ENCODE measurements at places on chromosomes 3 and 15.

GRCh38 chr3:10774129-10774670 is 41.8 kb upstream of the SLC6A11 start:
- DNase-seq, result no peak

- no peak for DNase-seq
Observed at GRCh38 chr15:65346856-65347598, 30.8 kb downstream of the IGDCC3 start.

DNA sequence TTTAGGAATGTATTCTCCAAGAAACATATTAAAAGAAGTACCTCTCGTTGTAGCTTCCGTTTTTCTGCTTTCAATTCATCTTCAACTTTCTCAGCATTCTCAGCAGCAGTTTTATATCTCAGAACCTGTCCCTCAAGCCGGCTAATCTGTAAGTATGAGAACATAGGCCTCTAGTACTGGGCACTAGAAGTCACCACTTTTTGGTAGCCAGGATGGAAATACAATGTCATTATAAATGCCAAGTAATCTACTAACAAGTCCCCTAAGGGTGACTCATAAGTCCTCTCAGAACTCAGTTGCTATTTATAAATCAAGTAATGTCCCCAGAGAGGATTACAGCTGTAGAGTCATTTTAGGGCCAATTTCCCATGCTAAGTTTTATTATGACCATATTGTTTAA is 61.1 kb downstream of the MLH1 start:
- DNase-seq, result no peak

GRCh38 chr3:72171463-72171881 is 386.5 kb upstream of the PROK2 start:
- no peak for DNase-seq

- DNase-seq, result no peak
Observed at GRCh38 chr15:79185199-79185598, 94.6 kb upstream of the RASGRF1 start.
